ENCODE measurements at places on chromosomes 7 and 10.

DNA sequence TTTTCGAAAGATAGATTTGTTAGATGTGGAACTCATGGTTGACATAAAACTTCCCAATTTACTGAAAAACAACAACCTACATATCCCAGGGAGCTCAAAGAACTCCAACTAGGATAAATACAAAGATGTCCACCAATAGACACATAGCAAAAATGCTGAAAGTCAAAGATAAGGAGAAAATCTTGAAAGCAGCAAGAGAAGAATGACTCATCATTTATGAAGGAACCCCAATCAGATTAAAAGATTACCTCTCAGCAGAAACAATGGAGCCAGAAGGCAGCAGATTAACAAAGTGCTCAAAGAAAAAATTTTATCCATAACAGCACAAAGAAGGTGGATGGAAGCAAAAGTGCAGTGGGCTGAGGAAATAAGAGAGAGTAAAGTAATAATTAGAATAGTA, 908.6 kb downstream of the SORCS3 start:
- no peak for DNase-seq

DNA sequence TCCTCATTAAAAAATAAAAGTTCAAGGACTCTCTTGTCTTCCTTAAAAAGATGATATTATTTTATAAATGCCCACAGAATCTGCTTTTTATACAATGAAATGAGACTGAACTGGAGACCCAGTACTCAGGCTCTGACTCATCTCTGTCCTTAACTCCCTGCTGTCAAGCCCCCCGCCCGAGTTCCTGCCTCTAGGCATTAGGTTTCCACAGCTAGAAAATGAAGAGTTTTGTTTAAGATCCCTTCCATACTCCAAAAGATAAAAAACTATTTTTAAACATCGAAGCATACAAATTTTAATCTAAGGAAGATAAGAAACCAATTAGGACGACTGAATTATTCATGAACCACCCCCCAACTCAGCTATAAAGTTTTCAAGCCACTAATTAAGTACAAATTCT, 97.7 kb upstream of the FEZF1 start:
- no peak for DNase-seq

- DNase-seq, result no peak
Measured at GRCh38 chr7:146172112-146172511, 55.5 kb downstream of the CNTNAP2 start.

DNA sequence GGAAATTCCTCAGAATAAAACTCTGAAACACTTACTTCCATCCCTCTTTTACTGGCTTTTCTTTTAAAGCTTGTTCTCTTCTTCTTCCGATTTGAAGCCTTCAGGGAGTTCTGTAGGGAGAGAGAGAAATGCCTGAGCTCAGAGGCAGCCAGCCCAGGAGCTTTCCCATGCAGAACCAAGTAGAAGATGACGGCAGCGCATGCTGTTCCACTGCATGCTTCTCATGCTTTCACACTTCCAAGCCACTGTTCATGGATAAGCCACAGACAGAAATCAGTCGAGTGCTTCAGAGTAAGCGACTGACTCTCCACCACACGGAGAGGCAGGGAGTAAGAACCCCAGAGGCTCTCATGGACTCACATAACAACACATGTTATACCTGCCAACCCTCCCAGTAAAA, 237.3 kb downstream of the DGKI start:
- peak; percentile 21 for DNase-seq

- no peak for DNase-seq
Measured at GRCh38 chr10:88120075-88120474, 256.6 kb downstream of the PTEN start.

GRCh38 chr7:134374291-134374690, 57.6 kb upstream of the SLC35B4 start:
- DNase-seq, result no peak

DNA sequence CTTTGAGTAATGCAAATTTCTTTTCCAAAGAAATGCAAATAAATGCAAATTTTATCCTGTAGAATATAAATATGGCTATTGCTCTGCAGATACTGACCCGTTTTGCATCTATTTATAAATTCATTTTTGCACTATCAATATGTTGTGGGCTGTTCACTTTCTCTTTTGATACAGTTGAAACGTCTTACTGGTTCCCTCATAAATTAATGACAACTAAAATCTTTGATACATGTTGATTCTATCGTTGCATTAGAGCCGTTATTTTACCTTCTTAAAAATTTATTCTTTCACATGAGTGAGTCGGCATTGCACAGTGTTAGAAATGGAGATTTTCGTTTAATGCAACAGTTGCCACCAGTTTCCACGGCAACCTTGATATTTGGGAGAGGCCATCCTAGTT, 689.3 kb upstream of the FOXK1 start:
- no peak for DNase-seq

- DNase-seq, result no peak
Measured at GRCh38 chr10:72616716-72617115, 9.2 kb downstream of the MICU1 start.

DNA sequence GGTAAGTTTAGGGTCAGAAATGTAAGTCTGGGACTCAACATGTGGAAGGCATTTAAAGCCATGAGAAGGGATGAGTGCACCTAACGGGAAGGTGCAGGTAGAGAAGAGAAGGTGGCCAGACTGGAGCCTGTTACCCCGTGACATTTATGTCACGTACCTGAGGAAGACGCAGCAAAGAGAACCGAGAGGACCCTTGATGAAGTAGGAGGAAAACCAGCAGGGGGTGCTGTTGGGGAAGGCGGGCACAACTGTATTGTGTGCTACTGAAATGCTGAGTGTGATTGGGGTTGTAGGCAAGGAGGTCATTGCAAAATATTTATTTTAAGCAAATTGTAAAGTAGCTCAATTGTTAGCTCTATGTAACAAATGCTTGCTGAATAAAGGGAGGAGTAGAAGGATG, 338.2 kb upstream of the PRKCQ start:
- peak; percentile 8 for DNase-seq

- DNase-seq, result no peak
Measured at GRCh38 chr7:106313966-106314365, 29.2 kb upstream of the NAMPT start.

DNA sequence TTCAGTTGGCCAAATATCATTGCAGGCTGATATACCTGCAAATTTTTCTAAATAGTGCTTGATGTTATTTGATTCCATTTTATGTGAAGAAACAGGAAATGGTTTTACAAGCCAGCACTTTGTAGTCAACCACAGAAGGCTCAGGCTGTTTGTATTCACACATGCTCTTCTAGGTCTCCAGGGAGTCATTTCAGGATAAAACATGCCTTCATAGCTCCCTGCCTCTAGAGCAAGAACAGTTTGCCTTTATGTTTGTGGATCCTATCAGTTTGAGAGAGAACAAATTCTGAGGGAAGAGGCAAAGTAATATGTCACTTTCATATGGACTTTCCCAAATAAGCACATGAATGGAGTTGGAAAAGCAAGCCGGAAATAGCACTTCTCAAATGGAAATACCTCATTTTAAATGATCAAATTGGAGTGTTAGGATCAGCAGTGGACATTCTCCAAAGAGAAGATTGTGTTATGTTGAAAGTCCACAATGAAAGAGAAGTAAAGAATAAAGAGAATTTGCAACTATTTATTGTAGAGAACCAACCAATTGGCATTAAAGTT, 277.6 kb downstream of the KCND2 start:
- DNase-seq, result peak; percentile 64

- DNase-seq, result no peak
Measured at GRCh38 chr7:101933688-101934121, 116.3 kb downstream of the CUX1 start.

GRCh38 chr10:81886939-81887338, 11.9 kb downstream of the NRG3 start:
- no peak for DNase-seq

DNA sequence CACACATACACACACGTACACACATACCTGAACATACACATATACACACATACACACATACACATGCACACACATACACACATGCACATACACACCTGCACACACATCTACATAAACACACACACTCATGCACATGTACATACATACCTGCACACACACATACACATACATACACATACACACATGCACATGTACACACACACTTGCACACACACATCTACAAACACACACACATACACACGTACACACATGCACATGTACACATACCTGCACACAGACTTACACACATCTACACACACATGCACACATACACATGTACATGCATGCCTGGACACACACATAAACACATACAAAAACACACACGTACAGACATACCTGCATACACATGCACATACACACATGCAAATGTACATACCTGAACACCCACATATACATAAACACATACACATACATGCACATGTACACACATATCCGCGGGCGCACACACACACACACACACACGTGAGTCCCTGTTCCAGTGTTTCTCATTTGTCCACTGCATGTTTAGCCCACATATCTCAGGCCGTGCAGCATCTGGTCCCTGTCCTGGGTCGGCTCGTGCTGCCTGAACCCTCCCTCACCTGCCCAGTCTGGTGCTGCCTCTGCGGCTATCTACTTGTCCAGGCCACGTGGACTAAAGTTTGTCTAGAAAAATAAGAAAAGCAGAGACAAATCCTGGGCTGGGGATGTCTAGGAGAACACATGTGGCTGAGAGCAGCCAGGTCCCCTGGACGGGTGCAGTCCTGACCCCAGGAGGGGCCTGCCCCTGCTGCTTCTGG, 238.7 kb downstream of the TCERG1L start:
- DNase-seq, result no peak

DNA sequence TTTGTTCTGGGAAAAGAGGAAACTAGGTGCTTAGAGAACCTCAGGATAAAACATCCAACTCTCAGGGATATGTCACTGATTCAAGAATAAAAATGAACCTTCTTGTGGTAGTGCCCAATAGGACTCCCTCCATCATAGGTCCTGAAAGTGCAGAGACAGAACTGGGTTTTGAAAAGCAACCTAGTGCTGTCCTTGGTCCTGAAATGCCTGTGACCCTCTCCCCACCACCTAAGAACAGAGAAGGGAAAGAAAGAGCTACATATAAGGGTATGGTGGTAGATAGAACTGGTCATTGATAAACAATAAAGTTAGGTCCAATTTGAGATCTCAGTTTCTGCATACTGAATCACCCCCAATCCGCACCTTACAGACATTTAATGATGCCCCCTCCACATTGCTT, 953.3 kb downstream of the XPNPEP1 start:
- DNase-seq, result peak; percentile 18

- DNase-seq, result peak; percentile 53
Measured at GRCh38 chr7:130273081-130273932, 6.6 kb downstream of the CPA2 start.

GRCh38 chr10:109929501-109930219, 6.3 kb upstream of the XPNPEP1 start:
- peak; percentile 25 for DNase-seq

DNA sequence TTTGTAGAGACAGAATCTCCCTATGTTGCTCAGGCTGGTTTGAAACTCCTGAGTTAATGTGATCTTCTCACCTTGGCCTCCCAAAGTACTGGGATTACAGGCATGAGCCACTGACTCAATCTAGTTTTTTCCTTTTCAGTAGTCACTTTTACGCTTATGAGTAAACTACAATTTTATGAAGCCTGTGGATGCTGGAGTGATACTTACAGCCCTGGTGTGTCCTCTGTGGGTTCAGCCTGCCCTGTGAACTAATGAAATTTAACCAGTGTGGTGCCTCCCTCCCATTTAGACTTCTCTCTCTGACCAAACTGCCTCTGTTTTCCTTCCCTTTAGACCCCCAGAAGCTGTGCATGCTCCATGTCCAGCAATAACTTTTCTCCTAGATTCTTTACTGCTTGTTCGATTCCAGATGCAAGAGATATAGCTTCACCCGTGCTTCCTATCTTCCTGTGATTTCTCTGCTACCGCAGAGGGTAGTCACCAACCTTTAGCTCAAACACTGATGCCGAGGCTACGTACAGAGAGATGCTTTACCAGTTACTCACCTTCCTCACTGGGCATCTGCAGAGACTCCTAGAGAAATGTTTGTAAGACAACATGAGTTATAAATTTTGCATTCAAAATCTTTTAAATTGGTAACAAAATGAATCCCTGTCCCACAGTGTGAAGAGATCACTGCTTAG, 90.8 kb downstream of the KIAA1217 start:
- peak; percentile 31 for DNase-seq

DNA sequence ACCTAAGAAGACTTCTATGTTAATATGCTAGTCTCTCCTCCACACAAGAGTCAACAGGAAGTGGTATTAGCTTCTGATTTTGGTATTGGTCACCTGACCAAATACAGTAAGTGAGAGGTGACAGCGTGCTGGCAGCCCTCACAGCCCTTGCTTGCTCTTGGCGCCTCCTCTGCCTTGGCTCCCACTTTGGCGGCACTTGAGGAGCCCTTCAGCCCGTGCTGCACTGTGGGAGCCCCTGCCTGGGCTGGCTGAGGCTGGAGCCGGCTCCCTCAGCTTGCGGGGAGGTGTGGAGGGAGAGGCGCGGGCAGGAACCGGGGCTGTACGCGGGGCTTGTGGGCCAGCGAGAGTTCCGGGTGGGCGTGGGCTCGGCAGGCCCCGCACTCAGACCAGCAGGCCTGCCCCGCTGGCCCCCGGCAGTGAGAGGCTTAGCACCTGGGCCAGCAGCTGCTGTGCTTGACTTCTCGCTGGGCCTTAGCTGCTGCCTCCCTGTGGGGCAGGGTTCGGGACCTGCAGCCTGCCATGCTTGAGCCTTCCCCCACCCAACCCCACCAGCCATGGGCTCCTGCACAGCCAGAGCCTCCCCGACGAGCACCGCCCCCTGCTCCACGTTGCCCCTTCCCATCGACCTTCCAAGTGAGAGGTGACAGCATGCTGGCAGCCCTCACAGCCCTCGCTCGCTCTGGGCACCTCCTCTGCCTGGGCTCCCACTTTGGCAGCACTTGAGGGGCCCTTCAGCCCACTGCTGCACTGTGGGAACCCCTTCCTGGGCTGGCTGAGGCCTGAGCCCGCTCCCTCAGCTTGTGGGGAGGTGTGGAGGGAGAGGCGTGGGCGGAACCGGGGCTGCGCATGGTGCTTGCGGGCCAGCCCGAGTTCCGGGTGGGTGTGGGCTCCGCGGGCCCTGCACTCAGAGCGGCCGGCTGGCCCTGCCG, 4.2 kb upstream of the ACSL5 start:
- no peak for DNase-seq

- no peak for DNase-seq
Measured at GRCh38 chr7:26482927-26483326, 191.3 kb downstream of the SNX10 start.

- DNase-seq, result no peak
Measured at GRCh38 chr10:72690071-72690755, 1.7 kb upstream of the MCU start.

GRCh38 chr10:62861507-62861906, 45.3 kb upstream of the EGR2 start:
- DNase-seq, result peak; percentile 18
